ENCODE measurements at places on chromosomes 5 and 9. TPM values are rescaled to one million over a fixed set of nuclear protein-coding genes. Genes with fewer than 3 reads are reported as not detected.
A peak's percentile ranks its signal among the peaks of the same experiment; 100 is the strongest.

FBP2 gene
- total RNA-seq, result not detected

EGFL7 gene
- total RNA-seq, result 78.6 TPM

NPDC1 gene
- 217 TPM for total RNA-seq

MRNIP gene
- 46.6 TPM for total RNA-seq

CYSRT1 gene
- not detected for total RNA-seq

DCANP1 gene
- not detected for total RNA-seq

PPP3R2 gene
- total RNA-seq, result not detected

PCDHB6 gene
- 2.7 TPM for total RNA-seq

KIAA0825 gene
- 3.7 TPM for total RNA-seq

FAM221B gene
- total RNA-seq, result not detected

NR5A1 gene
- total RNA-seq, result not detected

TMEM174 gene
- total RNA-seq, result not detected

FOXD4 gene
- total RNA-seq, result 0.27 TPM

SELENOP gene
- total RNA-seq, result 219 TPM

MARCHF11 gene
- total RNA-seq, result not detected

SLC25A48 gene
- total RNA-seq, result 0.42 TPM

DNA sequence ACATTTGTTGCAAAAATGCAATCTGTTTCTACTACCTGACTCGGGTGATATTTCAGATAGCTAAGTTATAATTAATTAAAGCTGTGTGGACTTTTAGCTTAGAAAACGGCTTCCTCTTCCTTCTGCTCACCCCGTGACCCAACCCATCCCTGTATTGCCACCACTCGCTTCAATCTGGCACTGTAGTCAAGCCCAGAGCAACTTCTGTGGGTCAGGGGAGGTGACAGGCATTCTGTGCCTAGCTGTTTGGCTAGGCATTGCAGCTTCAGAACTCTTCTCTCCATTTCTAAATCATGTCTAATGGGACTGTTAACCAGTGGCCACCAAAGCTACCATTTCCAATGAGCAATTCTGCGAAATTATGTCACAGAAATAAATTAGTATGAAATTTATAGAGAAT, 179.7 kb upstream of the TLX3 start:
- DNase-seq, result no peak

DNA sequence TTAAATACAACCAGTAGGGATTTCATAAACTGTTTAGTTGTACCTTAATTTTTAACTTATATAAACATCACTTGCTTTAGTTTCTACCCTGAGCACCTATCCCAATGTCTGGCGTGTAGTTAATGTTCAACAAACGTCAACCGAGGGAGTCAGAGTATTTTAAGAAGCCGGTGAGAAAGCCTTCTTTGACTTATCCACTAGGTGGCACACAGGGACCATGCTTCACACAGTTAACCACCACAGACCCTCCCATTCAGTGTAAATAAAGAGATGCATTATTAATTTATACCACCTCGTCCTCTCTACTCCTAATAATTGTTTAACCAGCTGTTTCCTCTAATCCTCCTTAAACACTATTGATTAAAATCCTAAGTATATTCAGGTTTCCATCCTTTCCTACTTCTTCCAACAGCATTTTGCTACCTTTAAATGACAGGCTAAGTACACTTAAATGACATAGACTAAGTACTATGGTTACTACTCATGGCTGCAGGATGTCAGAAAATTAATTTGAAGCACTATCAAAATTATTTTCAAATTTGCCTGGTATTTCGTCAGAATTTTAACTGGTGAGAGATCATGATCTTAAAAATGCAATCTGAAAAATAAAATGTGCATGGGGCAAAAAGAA, 2.3 kb downstream of the HAPLN1 start:
- DNase-seq, result no peak

DNA sequence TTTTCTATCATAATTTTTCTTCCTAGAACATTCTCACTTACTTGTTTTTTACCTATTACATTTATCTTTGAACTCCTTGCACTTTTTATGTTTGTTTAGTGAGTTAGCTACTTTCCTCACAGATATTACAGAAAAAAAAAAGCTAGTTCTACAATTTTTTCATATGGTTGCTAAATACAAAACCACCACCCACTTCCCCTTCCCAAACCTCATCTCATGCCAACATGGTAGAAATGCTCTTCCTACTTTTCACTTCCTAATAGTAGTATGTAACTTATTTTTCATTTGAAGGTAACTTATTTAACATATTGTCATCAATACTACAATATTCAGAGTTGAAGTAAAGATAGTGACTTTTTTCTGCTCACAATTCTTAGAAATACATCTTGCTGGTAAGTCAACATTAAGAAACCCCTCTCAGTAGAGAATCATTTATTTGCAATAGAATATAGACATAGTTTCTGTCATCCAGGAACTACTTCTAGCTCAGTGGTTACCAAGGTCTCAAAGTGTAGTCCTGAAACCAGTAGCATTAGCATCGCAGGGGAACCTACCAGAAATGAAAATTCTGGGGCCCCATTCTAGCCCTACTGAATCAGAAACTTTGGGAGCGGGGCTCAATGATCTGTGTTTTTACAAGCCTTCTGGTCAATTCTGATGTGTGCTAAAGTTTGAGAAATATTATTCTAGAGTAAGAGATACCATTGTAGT, 1124.6 kb downstream of the DTWD2 start:
- DNase-seq, result no peak

DNA sequence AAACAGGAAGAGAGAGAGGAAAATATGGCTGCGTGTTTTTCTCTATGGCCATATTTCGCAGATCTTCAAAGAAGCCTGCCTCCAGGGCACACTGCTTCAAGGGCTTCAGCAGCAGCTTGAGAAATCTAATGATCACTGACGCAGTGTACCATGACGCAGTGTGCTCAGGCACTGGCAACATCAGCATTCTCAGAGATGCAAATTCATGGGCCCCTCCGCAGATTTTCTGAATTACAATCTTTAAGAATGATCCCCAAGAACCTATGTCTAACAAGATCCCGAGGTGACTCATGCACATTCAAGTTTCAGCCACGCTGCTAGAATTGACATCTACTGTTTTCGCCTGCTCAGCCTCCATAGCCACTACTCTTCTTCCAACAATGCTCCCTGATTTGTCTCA, 143.9 kb upstream of the ZNF366 start:
- no peak for DNase-seq

DNA sequence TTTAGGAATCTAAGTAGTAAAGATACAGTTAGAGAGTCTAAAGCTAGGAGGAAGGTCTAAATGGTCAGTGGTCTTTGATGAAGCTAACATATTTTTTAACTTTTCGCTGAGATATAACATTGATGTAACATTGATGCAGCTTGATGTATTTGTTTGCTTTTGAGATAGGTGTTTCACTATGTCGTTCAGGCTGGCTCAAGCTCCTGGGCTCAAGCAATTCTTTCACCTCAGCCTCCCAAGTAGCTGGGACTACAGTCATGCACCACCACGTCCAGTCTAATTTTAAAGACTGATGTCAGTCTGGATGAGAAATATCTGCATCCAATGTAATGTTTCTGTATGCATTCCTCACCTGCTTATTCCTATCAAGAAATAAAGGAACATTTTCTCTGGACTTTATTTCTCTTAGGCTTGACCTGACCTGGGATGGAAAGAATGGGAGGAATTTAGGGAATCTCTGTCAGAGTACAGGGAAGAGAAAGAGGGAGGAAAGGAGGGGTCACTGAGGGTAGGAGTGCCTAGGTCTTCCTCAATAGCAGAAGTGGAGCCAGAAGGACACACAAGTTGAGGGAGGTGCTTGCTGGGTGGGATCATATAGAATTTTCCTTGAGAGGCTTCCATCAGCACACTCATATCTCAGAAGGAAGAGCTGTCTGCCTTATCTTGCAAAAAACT, 101.5 kb upstream of the GPBP1 start:
- no peak for DNase-seq

DNA sequence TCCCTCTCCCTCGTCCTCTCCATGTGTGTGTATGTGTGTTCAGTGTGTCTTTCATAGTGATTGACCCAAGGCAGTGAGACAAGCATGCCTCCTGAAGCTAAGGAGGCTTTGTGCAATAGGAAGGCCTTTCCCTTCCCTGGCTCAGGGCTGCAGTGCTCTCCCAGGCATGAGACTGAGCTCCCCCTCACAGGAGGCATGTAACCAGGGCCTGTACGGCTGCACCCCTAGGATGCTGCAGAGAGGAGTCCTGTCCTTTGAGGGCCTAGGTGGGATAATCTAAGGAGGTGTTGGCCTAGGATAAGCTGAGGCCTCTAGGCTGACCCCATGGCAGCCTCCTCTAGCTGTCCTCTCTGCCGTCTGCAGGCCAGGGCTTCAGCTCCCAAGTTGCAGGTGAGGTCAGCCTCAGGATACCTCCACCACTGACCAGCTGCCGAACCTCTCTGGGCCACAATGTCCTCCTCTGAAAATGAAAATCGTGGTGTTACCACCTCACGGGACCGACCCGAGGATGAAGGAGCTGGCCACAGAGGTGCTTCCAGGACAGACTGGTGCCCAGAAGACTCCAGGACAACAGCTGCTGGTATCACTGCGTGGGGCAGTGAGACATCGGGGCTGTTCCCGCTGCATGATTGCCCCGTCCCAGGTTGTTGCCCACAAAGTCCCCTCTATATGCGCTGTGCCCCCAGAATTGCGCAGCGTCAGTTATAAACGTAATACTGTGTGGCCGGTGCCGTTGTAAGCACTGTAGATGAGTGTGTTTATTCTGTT, 129.6 kb downstream of the BARX1 start:
- DNase-seq, result no peak

- no peak for DNase-seq
These were observed 6.2 kb downstream of the ZBED3 start for GRCh38 chr5:77080905-77081304.

- DNase-seq, result no peak
These were observed 410.0 kb upstream of the CD180 start for GRCh38 chr5:67606586-67606947.

- DNase-seq, result no peak
These were observed 149.0 kb upstream of the ITGA1 start for GRCh38 chr5:52638732-52639131.

DNA sequence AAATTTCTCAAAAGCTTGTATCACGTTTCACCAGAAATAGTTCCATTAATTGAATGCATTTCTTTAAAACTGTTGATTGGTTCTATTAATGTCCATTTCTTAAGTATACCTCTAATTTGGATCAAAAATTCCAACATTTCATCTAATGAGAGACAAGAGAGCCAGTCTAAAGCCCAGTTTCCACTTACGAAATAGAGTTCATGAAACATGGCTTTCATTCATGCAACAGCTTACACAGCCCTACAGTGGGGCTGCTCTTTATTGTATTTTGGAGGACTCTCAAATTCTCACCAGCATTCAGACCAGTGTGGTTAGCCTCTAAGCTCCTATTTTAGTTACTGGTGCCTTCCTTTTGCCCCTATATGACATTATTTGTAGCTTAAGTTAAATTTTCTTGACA, 566.9 kb upstream of the RGMB start:
- DNase-seq, result no peak

- DNase-seq, result no peak
These were observed 196.6 kb downstream of the FANCC start for GRCh38 chr9:95120781-95121370.

DNA sequence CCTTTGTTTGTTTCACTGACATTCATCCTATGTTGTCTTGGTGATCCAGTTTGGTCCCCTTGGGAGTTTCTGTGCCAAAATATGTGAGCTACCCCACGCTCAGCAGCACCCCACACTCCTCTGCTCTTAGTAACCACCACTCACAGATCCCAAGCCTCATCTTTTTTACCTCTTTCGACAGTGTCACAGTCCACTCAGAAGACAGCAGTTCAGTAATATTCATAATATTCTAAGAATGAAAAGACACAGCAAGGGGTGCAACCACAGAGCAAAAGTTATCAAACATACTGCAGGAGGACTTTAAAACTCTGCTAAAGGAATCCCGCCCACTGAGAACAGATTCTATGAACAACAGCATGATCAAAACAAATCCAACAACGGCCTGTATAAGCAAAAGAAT, 28.2 kb downstream of the RNF130 start:
- DNase-seq, result no peak

- DNase-seq, result no peak
These were observed 497.7 kb upstream of the TYRP1 start for GRCh38 chr9:12195456-12195855.

DNA sequence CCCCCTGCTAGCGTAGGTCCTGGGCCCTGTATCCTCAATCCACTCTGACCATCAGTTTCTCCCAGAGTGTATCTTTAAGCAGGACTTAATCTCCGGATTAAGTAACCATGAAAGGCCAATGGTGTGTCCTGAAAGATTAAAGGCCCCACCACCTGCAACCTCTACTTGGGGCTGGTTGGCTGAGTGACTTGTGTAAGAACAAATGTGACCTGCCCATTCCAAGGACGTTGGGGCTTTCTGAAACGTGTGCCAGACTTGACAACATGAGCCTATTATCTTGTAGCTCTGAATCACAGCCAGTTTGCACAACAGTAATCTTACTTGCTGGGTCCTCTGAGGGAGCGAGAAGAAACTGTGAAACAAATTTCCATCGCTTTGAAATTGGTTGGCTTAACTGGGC, 3.1 kb upstream of the PRELID2 start:
- DNase-seq, result no peak

- no peak for DNase-seq
These were observed 217.5 kb downstream of the CDK5RAP2 start for GRCh38 chr9:120362446-120362845.

DNA sequence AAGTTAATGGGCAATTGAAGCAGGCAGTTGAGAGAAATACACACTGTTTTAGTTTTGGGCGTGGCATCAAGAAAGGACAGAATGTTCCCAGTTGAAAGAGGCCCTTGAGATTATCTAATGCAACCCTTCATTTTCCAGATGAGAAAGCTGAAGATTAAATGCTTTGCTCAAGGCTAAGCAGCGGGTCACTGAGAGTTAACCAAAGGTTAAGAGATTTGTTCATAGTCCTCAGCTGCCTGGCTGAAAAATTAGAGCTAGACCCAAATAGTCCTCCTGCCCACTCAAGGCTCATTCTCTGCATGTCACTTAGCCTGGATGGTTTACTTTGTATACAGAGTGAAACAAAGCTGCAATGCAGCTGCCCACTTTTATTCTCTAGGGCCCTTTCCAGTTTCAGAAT, 46.7 kb upstream of the MAMDC2 start:
- DNase-seq, result no peak

- DNase-seq, result no peak
These were observed 13.6 kb upstream of the S100Z start for GRCh38 chr5:76836181-76836580.

GRCh38 chr5:132608107-132608506, 49.9 kb upstream of the IL13 start:
- no peak for DNase-seq

GRCh38 chr5:132662925-132663770, 5.2 kb downstream of the IL13 start:
- DNase-seq, result no peak

DNA sequence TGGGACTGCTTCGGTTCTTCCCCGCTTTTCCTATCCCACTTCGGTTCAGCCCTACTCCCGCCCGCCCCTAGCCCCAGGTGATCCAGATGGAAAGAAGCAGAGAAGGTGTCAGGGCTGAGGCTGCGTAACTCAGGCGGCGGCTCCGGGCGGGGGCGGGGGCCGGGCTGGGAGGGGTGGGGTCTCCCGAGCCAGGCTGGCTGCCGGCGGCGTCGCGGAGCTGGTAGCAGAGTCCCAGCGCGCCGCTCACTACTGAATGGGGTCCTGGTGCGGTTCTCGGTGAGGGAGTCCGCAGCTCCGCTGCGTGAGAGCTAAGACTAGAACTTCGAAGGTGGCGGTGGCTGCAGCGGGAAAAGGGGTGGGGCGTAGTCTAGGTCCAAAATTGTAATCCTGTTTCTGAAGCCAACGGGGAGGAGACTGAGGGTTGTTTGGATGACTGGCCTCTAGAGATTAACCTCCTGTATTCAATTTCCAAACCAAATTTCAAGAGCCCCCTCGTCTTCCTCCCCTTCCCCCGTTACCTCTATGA, 1.4 kb downstream of the PRR16 start:
- peak; percentile 71 for DNase-seq
